Esophagus squamous epithelium (tissue), 5 donors: ENCODE measurements at places on chromosomes 11 and 22. TPM values are rescaled to one million over a fixed set of nuclear protein-coding genes. Genes with fewer than 3 reads are reported as not detected.

ROM1 gene
- total RNA-seq: 5.9 TPM

C11orf16 gene
- total RNA-seq: not detected

DNA sequence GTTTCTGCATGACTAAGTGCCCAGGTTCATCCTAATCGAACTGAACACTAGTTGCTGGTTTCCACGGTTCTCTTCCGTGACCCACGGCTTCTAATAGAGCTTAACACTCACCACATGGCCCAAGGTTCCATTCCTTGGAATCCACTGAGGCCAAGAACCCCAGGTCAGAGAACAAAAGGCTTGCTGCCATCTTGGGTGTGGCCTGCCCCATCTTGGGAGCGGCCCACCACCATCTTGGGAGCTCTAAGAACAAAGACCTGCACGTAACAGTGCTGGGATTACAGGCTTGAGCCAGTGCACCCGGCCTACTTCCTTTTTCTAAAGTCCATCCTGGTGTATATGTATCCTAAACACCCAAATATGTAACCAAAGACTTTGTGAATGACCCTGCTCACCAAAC lies 68.8 kb downstream of the SLC35F2 start:
- DNase-seq: no peak

- DNase-seq: no peak
These were observed 600.1 kb downstream of the INSC start for GRCh38 chr11:15714641-15715399.

DNA sequence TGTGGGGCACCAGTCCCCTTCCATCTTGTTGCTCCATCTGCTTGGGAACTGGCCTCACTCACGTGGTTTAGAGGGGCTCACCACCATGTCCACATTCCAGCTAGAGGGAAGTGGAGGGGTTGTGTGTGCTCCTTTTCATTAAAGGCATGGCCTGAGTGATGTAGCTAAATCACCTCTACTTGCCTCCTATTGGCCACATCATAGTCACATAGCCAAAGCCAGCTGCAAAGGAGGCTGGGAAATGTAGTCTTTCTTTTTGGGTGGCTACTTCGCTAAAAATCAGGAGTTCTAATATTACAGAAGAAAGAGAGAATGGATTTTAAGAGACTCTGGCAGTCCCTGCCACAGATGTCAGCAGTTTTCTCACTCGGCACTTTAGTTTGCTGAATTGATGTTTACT lies 63.0 kb upstream of the ALX4 start:
- DNase-seq: no peak

- DNase-seq: no peak
These were observed 5.5 kb upstream of the DRG1 start for GRCh38 chr22:31393893-31394292.
